ENCODE measurements at places on chromosomes 3 and 15.

GRCh38 chr3:153023896-153024295, 138.1 kb upstream of the RAP2B start:
- DNase-seq: no peak

GRCh38 chr3:147514366-147515160, 105.4 kb downstream of the ZIC1 start:
- no peak for DNase-seq

DNA sequence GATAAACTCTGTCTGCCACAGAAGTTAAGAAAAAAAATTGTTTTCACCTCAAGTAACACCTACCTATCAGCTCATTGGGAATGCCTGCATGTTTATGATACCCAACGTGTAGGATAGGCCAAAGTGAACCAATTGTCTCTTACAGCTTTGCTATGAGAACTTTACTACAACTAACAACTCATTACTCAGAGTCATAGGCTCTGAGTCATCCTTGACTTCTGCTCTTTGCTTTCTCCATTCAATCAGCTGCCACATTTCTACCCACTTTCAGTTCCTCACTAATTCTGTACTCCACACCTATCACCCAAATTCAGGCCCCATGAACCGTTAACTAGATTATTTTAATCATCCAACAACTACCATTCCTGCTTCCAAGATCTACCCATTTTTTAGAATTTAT, 843.9 kb downstream of the TUSC7 start:
- peak; percentile 29 for DNase-seq

DNA sequence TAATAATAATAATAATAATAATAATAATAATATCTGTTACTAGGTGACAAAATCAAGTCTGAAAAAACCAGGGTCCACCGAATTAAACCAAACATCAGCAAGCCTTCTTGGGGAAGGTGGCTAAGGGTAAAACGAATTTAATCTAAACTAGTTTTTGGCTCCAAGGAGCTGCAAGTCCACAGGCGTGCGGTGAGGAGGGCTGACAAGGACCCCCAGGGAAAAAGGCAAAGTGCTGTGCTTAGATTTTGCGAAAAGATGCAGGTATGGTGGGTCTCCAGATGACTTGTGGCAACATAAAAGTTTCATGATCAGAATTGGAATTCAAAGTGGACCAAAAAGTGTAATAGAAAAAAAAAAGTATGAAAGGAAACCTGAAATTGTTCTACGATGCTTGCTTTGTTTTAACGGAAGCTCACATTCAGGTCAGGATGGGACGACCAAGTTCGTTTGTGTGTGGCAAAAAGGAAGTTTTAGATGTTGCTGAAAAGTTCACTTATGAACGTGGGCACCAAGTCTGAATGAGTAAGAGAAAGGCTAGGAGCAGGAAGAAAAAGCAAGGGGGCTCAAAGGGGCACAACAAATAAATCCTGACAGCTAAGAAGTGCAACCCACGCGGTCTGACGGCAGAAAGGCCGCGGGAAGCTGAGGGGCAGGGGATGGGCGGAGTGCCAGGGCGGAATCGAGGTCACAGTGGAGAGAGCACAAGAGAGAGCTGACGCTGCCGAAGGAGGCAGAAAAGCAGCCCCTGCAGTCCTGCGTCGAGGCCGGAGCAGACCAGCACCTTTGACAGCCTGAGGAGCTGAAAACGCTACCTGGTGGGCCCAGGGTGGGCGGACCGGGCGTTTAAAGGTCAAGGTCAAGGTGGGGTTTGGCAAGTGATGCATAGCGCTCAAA, 1.1 kb downstream of the WDR82 start:
- peak; percentile 77 for DNase-seq

DNA sequence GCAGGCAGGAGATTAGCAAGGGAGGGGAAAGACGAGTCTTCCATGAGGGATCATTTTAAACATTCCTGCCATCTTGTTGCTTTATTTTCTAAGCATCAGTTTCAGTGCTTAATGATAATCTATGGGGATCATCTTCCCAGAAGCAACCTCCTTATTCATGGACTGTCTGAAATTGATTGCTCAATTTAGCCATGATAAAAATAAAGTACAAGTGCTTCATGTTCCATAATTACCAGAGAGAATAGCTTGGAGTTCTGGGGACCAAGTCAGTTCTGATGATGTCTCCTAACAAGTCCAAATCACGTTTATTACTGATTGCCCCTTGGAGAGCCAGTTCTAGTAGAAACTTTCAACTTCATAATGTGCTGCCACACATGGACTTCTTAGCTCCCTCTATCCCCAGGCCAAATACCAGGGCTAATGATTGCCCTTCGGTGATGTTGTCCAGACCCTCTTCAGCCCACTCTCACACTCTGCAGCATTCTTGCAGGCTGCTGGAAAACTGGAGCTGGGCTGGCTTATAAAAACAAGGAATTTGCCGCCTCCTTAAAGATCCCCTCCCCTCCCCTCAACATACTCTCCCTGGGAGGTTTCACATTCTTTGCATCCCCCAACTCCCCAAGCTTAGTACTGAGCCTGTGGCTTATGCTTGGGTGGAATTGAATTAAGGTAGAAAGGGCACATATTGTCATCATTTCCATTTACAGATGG, 222.1 kb upstream of the ADAMTS9 start:
- DNase-seq: peak; percentile 45

GRCh38 chr3:110752307-110752706, 319.3 kb upstream of the NECTIN3 start:
- DNase-seq: no peak

- no peak for DNase-seq
Measured at GRCh38 chr3:27345493-27345892, 23.7 kb downstream of the NEK10 start.

GRCh38 chr3:184168363-184169120, 6.1 kb upstream of the AP2M1 start:
- DNase-seq: peak; percentile 87

GRCh38 chr15:71329041-71329440, 213.8 kb downstream of the THSD4 start:
- peak; percentile 59 for DNase-seq

- DNase-seq: no peak
Measured at GRCh38 chr15:52101542-52102323, 10.8 kb downstream of the BCL2L10 start.

DNA sequence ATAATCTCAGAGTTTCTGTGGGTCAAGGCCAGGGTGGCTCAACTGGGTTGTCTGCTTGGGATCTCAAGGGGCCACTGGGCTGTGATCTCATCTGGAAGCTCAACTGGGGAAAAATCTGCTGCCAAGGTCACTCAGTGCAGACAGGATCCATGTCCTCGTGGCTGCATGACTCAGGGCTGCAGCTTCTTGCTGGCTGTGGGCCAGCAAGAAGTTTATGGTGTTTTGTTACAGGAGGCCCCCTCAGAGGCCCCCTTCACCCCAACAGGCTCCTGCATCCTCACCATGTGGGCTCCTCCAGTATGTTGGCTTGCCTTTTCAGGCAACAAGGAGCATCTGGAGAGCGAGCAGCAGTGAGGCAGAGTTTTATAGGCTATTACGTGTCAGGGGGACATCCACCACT, 14.6 kb downstream of the OCA2 start:
- peak; percentile 12 for DNase-seq

DNA sequence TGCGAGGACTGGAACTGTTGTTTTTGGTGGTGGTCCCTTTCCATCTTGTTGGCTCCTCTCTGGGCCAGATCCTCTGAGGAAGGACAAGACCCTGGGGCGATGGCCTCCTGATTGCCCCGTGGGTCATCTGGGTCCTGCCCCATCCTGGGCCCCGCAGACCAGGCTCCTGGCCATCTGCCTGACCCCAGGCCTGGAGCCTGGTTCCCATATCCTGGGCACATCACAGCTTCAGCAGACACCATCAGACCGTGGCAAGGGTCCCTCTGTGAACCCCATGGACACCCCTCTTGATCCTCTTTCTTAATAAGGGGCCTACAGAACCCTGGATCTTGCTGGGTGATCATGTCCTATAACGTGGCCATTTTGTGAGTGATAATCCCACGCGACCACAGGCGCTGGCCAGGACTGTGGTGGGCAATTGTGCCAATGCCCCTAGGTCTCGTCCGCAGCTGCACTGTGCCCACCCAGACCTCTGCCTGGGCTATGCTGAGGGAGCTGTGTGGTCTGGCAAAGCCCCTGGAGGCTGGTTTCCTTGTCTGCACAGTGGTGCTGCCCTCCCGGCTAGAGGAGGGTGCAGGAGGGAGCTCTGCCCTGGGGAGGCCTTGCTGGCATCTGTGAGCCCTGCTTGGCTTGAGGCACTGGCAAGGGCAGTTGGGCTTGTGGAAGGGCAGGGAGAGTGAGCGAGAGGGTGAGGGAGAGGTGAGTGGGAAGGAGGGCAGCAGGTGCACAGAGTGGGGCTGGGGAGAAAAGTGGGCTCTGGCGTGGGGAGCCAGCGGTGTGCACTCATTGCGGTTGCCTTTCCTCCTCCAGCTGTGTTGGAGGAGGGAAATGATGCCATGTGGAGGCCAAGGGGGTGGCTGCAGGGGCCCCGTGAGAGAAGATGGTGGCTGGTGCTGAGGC, 53.1 kb upstream of the PRR23E start:
- DNase-seq: no peak

DNA sequence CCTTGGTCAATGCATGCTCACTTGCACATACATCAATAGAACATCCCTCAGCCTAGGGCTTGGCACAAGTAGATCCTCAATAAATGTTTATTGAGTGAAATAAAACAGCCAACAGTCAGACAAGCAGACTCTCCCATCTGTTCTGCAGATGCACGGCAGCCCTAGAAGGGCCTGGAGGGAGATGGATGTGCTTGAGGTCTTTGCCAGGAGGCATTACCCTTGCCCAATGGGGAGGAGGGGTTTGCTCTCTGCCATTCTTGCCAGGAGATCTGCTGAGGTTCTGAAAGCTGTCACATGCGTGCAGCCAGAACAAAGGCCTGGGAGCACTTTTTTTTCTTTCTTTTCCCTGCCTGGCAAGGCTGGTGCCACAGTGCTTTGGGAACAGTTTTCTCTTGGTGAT, 349.3 kb upstream of the THRB start:
- DNase-seq: no peak

DNA sequence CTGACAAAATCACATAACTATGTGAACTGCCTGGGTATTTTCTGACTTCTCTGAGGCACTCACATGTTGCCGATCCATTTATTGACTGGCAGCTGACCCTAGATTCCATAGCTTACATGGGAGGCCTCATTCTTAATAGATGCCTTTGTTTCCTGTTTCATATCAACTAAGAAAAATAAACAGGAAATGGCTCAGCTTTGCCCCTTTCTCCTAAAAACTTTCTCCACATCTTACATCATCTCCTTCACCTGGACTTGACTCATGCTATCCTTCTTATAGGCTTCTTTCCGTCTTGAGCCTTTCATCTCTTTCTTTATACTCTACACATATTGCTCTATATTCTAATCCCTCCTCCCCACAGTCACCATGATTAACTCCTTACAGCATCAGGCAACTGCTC, 38.0 kb downstream of the TXNRD3 start:
- DNase-seq: no peak

- peak; percentile 90 for DNase-seq
Measured at GRCh38 chr3:141412936-141413354, 44.6 kb downstream of the ZBTB38 start.

GRCh38 chr3:66437341-66437929, 63.4 kb downstream of the LRIG1 start:
- DNase-seq: no peak

DNA sequence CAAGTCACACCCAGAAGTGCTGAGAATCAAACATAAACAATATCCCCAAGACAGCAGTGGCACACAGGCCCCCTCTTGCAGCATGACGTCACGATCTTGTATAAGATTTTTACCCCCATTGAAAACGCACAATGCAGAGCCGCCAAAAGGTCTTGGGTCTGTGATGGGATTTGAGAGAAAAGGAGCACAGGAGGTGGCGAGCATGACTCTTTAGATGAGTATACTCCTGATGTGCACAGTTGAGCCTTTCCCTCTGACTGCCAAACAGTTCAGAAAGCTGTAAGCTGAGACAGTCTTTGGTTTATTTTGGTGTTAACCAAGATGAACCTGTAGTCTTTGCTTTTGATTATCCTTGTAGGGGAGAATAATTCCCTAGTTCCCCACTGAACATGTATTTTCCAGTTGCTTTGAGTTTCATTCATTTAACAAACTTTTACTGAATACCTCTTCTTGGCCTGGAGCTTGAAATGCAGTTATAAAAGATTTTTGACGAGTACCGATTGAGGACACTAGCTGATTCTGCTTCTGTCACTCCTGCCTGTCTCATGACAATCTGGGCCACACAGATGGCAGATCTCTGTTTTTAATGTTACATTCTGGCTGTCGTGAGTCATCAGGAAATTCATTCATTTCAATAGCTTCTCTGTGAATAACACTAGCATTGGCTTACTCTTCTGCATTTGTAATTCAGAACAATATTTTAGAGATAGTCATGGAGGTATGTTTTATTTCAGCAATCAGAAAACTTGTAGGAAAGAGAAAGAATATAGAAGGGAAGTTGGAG, 28.9 kb downstream of the CFAP91 start:
- DNase-seq: peak; percentile 41

DNA sequence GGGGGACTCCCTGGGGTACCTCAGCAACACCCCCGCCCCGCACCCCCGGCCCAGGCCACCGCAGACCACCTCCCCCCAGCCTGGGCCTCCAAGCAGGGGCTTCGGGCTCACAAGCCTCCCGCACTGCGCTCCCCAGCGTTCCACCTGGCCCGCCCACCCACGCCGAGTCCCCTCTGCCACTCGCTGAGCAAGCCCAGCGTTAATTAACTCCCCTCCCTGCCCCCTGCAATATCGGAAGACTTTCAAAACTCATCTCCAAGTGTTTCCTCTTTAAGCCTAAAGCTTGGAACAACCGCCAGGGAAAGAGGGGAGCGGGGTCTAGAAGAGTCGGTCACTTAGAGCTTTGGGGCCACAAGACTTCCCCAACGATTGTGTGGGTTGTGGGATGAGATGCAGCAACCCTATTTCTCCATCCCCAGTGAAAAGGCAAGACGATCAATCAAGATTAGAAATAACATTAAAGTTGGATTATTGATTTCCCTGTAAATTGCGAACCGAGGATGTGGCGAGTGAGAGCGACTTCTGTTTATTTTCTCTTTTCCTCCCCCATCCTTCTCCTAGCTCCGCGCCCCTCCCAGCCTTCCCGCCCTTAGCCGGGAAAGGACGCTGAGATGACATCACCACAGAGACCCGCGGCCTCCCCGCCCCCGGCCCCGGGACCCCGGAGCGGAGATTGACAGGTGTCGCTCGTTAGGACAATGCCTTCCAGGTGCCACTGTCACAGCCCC, 30.2 kb downstream of the NR2F2 start:
- no peak for DNase-seq

- DNase-seq: no peak
Measured at GRCh38 chr3:111662907-111663306, 67.8 kb upstream of the ZBED2 start.

- DNase-seq: peak; percentile 34
Measured at GRCh38 chr15:91099616-91099994, 452 bp upstream of the SV2B start.

All from astrocyte of the hippocampus (primary cell).